ENCODE measurements at places on chromosomes 11 and 22. TPM values are rescaled to one million over a fixed set of nuclear protein-coding genes. Genes with fewer than 3 reads are reported as not detected.
A peak's percentile ranks its signal among the peaks of the same experiment; 100 is the strongest.

The OR5AP2 gene
- not detected for total RNA-seq

The MDK gene
- 560 TPM for total RNA-seq

The EFCAB6 gene
- total RNA-seq, result 0.94 TPM

GRCh38 chr22:36110306-36110881 lies 50.2 kb downstream of the APOL3 start:
- peak; percentile 29 for DNase-seq

DNA sequence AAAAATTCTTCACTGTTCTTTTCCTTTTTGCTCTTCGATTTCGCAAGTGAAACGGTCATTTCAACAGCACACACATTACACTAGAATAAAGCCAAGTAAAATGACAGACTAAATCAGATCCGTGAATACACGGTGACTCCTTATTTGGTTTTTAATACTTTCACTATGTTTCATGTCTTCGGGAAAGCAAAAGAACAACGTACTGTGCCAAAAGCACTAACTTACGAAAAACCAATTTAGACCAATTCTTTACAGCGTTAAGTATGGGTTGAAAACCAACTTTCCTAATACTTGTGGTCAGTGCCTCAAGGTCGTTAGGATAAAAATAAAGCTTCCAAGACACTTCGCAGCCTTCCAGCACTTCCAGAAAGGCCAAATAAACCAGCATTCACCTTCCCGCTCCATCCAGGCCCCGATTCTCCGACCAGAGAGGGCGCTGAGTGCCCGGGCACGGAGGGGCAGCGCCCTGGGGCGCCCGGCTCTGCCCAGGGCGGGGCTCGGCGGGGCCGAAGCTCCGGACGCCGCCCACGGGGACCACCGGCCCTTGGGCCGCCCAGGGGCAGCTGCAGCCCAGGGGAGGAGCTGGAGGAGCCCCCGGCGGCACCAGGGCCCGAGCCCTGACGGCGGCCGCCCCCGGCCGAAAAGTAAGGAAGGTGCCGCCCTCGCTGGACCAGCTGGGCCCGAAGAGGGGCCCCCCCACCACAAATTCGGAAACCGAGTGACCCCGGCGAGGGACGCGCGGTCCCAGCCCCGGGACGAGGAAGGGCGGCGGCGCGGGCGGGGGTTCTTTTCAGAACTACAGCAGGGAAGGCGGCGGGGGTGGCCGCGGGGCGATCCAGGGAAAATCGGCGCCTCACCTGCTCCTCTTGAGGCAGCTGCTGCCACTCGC lies 499 bp downstream of the ATL3 start:
- DNase-seq, result peak; percentile 48

DNA sequence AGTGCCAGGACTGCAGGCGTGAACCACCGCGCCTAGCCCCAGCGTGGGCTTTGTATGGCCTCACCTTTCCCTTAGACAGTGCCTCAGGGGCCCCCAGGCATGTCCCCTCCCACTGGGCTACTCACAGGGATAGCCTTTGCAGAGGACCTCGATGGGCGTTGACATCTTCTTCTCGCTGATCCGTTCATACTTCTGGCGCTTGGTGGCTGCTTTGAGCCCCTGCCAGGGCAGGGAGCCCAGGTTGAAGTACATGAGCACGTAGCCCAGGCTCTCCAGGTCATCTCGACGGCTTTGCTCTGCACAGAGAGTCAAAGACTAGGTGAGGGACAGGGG lies 17.5 kb downstream of the CSNK1E start:
- DNase-seq, result no peak

- DNase-seq, result peak; percentile 74
Observed at GRCh38 chr11:8018484-8019313, 31.6 kb downstream of the EIF3F start.
